MG63 (cell line): ENCODE measurements at places on chromosomes 16 and 17.
A peak's percentile ranks its signal among the peaks of the same experiment; 100 is the strongest.

- DNase-seq = no peak
These were observed 100.3 kb downstream of the IRX5 start for GRCh38 chr16:55030944-55031343.

GRCh38 chr17:48455791-48456190, 25.8 kb upstream of the SKAP1 start:
- no peak for DNase-seq

- peak; percentile 44 for DNase-seq
These were observed 135.8 kb downstream of the FOXL1 start for GRCh38 chr16:86714166-86714565.

- DNase-seq = no peak
These were observed 12.3 kb upstream of the SLC38A8 start for GRCh38 chr16:84054916-84055315.

GRCh38 chr16:55408661-55409060, 70.3 kb upstream of the MMP2 start:
- DNase-seq = no peak

GRCh38 chr17:69728816-69729215, 314.3 kb downstream of the MAP2K6 start:
- no peak for DNase-seq

DNA sequence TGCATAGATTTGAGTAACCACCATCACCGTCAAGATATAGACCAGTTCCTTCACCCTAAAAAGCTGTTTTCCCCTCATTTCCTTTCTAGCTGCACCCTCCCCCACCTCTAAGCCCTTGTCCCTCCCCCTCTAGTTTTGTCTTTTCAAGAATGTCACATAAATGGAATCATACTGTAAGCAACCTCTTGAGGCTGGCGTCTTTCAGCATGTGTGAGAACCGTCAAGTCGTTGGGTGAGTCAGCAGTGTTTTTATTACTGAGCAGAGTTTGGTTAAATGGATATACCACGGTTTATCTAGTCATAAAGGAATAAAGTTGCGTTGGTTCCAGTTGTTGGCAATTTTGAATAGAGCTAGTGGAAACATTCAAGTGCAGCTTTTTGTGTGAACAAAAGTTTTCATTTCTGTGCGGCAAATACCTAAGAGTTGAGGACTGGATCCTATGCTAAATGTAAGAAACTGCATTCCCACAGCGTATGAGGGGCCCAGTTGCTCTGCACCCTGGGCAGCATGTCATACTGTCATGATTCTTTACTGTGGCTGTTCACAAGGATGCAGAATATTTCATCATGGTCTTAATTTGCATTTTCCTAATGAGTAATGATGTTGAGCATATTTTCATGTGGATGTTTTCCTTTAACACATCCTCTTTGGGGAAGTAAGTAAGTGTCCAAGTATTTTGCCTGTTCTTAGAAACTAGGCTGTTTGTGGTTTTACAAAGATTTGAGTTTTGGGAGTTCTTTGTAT, 264.3 kb downstream of the CPPED1 start:
- DNase-seq = peak; percentile 51

GRCh38 chr17:71176928-71177443, 943.8 kb upstream of the SOX9 start:
- DNase-seq = no peak

- no peak for DNase-seq
These were observed 19.1 kb downstream of the ZNRF1 start for GRCh38 chr16:75017670-75018525.

- DNase-seq = no peak
These were observed 141.6 kb downstream of the PRKCA start for GRCh38 chr17:66444031-66444430.

DNA sequence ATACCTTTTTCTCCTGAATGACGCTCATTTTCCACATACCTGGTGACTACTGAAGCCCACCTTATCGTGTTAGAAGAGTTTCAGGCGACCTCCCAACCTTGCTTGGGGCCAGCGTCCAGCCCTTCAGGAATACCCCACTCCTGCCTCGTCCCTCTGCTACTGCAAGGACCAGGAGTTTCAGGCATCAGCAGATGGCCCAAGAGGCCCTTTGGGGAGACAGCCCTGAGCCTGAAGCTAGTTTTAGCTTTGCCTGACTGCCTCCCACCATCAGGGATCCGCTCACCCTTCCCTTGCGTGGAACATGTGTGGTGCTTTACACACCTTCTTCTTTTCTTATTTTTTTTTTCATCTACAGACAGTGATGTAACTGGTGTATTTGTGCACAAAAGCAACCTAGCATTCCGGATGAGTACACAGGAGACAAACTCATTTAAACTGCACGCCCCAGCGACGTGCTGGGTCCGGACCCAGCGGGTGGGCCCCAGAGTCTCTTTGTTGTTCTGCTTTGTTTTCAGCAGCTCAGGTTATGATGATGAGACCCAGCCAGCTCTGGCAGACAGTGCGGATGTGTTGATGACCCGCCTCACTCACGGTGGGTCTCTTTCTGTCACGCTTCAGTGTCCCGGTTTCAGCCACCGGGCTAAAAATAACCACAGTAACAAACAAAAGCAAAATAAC, 242.4 kb downstream of the C16orf95 start:
- DNase-seq = no peak

DNA sequence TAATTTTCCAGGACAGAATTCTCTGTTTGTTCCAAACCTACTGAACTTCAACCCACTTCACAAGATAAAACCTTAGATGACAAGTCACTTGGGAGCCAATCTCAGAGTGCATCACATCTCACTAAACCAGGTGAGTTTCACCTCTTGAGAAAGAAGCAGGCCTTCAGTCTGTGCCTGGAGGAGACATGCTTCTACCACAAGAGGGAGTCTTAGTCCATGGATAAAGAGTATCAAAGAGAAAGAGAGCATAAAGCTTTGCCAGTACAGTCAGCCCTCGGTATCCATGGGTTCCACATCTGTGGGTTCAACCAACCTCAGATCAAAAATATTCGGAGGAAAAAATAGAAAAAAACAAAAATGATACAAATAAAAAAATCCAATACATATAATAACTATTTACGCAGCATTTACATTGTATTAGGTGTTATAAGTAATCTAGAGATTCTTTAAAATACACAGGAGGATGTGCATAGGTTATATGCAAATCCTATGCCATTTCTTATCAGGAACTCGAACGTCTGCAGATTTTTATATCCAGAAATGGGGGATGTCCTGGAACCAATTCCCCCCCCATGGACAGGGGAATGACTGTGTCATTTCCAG, 37.7 kb downstream of the DUSP14 start:
- DNase-seq = no peak

GRCh38 chr17:37399265-37399803, 7.3 kb downstream of the ACACA start:
- DNase-seq = peak; percentile 9

- no peak for DNase-seq
These were observed 56.3 kb downstream of the COX10 start for GRCh38 chr17:14125518-14126137.

- no peak for DNase-seq
These were observed 9.6 kb downstream of the IL32 start for GRCh38 chr16:3074860-3075522.

GRCh38 chr16:2209258-2210008, 1.2 kb downstream of the BRICD5 start:
- DNase-seq = no peak

DNA sequence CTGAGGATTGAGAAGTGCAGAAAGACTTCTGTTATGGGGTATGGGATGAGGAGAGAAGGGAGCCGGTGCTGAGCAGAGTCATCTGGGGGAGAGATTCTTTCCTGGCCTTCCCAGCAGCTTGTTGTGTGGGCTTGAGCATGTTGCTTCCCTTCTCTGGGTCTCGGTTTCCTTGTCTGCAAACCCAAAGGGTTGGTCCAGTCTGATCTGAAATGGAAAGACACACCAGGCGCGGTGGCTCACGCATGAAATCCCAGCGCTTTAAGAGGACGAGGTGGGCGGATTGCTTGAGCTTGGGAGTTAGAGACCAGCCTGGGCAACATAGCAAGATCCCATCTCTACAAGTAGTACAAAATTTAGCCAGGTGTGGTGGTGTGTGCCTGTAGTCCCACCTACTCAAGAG, 6.0 kb downstream of the SOCS3 start:
- DNase-seq = no peak

GRCh38 chr17:41504246-41504977, 1.0 kb downstream of the KRT13 start:
- peak; percentile 86 for DNase-seq

GRCh38 chr17:38761612-38762011, 9.1 kb downstream of the PSMB3 start:
- peak; percentile 24 for DNase-seq

- no peak for DNase-seq
These were observed 5.2 kb downstream of the SLFN11 start for GRCh38 chr17:35368081-35368830.

GRCh38 chr17:72136692-72137091, 15.9 kb downstream of the SOX9 start:
- DNase-seq = no peak

DNA sequence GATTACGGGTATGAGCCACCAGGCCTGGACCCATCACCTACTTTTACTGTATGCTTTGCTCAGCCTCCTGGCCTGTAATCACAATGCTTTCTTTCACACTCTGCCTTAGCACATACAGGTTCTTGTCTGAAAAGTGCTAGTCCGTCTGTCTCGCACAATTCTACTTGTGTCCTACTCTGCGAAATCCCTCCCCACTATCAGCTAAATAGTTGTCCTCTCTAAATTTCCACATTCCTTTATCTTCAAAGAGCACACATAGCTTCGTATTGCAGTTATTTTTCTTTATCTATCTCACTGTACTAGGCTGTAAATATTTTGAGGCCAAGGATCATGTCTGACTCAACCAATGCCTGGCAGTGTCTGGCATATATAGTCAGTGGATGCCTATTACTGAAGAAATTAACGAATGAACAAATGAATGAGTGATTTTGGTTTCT, 38.5 kb upstream of the ETV4 start:
- peak; percentile 52 for DNase-seq

DNA sequence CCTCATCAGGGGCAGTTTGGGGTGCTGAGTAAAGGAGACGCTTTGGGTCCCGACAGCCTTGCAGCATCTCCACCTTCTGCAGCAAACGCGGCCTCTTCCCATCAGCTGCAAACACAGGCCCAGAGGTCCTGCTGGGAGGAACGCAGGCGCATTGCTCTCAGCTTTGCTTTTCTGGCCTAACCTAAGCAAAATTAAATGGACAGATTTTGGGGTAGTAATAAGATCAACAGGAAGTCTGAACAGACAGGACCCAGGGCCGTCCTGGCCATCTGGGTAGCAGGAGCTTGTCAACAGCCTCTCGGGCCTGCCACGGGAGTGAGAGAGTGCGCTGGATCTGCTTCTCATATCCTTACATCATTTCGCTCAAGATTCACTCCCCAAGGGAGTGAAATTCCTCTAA, 7.2 kb downstream of the NUBP1 start:
- no peak for DNase-seq

DNA sequence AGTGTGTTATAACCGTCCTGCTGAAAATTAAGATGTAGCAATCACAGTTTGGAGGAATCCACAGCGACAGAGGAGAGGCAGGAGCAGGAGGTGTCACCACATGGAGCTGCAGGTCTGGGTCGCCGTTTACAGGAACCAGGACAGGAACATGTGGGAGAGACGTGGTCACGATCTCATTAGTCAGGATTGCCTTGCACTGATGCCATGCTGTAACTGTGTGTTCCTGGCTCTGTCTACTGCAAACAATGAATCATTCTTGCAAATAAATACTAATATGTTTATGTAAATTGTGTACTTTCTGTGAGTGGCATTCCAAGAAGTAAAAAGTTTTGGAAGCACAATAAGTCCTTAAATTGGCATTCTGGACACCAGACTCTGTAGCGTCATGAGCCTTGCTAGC, 271.8 kb downstream of the CPPED1 start:
- peak; percentile 38 for DNase-seq

GRCh38 chr17:83149029-83149725, 69.8 kb downstream of the METRNL start:
- DNase-seq = no peak

DNA sequence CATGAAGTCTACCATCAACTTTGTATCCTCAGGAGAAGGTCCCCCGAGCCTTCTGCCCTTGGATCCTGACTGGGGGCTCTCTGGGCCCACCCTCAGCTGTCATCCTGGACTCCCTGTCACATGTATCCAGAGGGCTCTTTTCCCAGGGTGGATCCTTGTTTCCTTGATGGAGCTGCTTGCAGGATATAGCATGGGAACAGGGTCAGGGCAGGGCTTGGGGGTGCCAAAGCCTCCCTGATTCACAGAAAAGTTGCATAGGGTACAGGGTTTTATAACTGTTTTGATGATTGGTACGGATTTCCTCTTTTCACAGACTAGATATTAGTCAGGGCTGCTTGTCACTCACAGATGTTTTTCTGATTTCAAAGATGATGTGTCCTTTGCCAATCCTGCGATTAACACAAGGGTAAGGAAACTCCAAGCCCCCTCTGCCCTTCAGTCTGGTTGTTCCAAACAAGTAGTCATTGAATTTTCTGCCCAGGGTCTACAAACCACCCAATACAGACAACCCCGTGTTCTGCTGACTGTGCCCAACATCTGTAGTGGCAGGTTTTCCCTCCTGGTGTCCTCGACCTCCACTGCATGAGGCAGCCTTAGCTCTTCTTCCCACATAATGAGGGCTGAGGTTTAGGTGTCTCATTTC, 20.6 kb upstream of the SLC35G3 start:
- DNase-seq = no peak

DNA sequence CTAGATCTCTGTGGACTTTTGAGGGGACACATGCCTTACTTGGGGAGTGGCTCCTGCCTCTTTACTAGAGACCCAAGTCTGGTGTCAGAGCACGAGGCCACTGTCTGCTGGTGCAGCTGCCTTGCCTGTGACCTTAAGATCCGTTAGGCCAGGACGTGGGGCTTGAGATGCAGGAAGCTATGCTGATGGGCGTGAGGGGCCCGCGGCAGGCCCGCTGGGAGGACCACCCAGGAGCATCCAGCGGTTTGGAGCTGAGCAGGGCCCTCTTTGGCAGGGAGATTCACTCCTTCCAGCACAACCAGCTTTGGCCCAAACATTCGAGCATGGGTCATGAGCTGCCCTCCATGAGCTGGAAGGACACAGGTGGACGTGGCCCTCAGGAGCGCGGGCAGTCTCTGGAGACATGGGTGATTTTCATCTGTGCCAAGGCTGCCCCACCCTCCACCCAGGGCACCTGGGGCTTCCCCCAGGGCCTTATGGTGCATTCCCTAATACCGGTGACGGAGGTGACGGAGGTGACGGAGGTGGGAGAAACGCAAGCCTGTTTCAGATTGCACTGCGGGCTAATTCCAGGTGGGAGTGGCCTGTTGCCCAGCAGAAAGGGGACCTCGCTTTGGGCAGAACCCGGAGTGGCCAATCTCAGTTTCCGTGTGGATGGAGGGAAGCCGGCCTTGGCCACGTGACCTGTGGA, 12.7 kb downstream of the LGALS3BP start:
- DNase-seq = no peak

DNA sequence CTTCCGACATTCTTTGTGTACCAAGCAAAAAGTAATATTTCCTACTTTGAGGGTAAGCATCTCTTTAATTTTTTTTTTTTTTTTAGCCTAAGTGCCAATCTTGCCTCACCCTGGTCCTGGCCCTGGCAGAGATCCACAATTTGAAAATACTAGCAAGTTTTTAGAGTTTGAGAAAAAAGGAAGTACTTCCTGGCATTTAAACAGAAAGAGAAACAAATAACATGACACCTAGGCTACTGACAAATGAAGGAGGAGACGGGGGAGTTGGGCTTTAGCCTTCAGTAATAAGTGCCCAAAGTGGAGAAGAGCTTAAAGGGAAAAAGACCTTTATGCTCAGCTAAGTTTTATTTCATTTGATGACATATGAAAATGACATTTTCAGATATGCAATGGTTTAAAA, 92.8 kb downstream of the HS3ST3A1 start:
- DNase-seq = no peak

GRCh38 chr17:2266045-2266864, 37.3 kb downstream of the SMG6 start:
- no peak for DNase-seq

GRCh38 chr17:77505181-77505639, 364.4 kb downstream of the SEC14L1 start:
- no peak for DNase-seq
